ENCODE measurements at places on chromosomes 7 and 10.

DNA sequence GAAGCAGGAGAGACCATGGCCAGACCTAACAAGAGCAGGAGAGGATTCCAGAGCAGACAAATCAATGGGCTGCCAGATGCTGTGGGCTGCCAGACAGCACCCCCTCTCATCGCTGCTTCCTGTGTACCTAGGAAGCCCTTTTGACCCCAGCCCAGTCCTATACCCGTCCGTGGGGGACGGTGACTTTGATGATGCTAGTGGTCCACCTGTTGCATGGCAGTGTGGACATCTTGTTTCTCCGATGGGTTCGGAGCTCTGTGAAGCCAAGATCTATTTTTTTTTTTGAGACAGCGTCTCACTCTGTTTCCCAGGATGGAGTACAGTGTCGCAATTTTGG is 18.2 kb upstream of the GDI2 start:
- no peak for DNase-seq

- no peak for DNase-seq
These were observed 104.0 kb downstream of the PLXDC2 start for GRCh38 chr10:19920075-19920726.

DNA sequence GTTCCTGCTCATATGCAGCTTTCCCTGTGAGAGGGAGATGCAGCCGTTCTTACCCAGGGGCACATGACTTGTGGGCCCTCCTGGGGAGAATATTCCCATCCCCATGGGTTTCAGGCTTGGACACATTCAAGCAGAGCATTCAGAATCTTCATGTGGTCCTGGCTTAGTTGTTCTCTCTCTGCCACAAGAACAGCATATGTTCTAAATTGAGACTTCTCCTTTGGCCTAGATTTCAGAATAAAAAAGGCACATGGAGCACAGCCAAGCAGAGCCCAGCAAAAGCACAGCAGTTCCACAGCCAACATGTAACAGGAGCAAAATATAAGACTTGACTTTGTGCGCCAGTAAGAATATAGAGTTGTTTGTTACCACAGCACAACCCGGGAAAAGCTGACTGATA is 306.4 kb upstream of the MYO3A start:
- DNase-seq, result no peak

GRCh38 chr10:44166441-44166840 is 218.5 kb downstream of the CXCL12 start:
- no peak for DNase-seq

DNA sequence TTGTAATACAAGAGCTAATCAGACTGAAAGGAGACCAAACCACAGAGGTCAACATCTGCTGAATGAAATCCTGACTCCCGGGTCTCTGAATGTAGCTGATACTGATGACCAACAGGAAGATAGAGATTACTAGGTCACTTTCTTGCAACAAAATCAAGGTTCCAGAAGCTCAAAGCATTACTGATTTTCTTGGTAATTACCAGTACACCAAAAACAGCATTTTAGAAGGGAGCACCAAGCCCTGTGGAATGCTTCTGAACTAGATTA is 177.7 kb downstream of the SLC25A13 start:
- DNase-seq, result no peak

GRCh38 chr10:30553018-30553625 is 76.4 kb downstream of the LYZL2 start:
- no peak for DNase-seq

DNA sequence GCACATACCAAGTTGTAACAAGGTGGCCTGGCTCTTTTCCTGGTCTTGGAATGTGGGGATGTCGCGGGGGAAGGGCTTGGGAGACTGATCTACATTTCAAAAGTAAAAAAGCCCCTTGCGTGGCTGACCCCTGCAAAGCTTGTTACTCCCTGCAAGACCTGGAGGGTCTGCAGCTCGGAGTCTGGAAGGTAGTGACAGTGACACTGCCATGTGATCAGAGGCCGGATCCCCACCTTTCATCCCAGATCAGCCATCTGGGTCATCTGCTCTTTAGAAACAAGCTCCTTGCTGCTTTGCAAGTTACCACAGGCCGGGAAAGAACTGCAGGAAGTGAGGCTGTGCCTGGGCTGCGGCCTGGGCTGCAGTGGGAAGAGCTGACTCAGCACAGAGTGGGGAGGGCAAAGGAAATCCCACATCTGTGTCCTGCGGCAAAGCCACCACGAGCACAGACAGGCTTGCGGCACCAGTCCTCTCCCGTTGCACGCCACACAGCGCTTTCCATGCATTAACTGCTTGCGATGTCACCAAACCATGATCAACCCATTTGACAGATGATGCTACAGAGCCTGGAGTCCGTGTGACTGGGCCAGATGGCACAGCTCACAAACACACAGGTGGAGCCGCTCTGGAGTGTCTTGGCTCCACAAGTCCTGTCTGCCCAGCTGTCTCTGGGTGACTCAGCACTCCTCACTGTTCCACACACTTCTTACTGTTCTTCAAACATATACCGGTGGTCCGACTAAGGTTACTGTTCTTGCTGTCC is 97.7 kb downstream of the SH3PXD2A start:
- no peak for DNase-seq

- DNase-seq, result peak; percentile 49
These were observed 561 bp downstream of the PLEKHA1 start for GRCh38 chr10:122374859-122375678.

GRCh38 chr7:80206763-80207162 is 72.1 kb downstream of the GNAI1 start:
- no peak for DNase-seq

GRCh38 chr7:35831208-35831607 is 30.4 kb downstream of the SEPTIN7 start:
- DNase-seq, result no peak

GRCh38 chr10:802506-802905 is 113.0 kb upstream of the DIP2C start:
- DNase-seq, result no peak

DNA sequence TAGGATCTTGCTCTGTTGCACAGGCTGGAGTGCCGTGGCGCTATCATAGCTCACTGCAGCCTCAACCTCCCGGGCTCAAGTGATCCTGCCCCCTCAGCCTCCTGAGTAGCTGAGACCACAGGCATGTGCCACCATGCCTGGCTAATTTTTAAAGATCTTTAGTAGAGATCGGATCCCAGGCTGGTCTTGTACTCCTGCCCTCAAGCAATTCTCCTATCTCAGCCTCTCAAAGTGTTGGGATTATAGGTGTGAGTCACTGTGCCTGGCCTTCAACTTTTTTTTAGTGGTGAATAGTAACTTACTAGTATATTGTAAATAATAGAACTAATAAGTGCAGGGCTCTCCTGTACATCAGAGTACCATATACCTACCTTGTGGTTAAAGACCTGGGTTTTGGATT is 52.1 kb upstream of the LMTK2 start:
- DNase-seq, result no peak

DNA sequence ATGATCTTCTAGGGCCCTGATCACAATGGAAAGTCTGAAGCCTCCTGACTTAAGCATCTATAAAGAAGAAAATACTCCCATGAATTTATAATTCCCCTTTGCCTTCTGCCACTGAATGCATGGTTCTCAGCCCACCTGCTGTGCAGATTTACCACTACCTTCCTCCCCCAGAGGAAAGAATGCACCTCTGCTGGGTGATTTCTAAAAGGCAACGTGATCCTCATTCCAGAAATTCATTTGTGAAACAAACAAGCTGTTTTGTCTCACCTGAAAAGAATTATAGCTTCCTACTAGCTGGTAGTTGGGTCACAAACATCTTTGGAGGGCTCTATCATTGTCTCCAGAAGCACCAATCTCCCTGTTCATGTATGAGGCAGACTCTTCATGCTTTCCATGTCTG is 320.2 kb downstream of the CDC14C start:
- no peak for DNase-seq

GRCh38 chr7:135761751-135762488 is 13.3 kb upstream of the FAM180A start:
- no peak for DNase-seq

GRCh38 chr10:109726473-109726872 is 196.8 kb downstream of the XPNPEP1 start:
- no peak for DNase-seq

DNA sequence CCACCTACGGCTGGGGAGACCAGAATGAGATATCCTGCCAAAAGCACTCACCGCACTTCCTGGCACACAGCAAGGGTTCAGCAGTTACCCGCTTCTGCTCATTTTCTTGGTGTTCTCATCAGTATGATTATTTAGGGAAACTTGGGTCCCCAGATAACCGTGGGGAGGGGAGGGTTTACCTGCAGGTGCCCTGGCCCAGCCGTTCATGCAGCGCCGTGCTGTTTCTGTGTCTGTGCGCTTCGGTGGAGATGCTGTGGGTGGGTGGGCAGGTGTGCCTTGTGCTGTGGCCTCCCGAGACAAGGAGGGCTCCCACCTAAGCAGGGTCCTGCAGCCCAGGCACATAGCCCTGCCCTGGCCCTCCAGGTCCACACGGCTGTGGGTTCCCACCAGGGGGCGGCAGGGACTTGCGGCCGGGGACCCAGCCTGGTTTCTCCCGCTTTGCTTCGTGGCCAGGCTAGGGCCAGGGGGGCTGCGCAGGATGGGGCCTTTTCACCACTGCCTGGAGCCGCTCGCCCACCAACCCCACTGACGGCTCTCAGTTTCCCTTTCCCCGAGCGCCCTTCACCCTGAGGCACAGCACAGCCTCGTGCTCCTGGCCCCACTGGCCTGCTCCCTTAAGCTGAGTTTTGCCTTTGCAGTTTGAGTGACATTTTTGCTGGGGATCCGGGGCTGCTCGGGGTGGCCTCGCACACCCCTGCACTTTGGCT is 78.5 kb downstream of the LHPP start:
- no peak for DNase-seq

DNA sequence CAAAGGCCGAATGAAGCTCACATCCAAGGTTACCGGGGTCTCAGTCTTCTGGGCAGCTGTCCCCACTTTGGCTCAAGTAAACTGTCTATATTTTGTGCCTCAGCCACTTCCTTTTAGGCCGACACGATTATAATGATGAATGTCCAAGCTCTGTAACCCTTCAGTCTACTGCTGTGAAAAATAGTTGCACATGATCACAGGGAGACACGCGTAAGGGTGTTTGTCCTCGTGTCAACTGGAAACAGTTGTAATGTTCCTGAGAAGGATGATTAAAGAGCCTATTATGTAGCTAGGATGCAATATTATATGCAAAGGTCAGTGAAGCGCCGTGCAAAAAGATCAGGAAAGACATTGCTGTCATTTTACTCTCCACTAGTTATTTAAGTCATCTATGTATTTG is 559.9 kb downstream of the SDK1 start:
- DNase-seq, result no peak

- DNase-seq, result no peak
These were observed 33.4 kb downstream of the OGDH start for GRCh38 chr7:44639671-44640321.

DNA sequence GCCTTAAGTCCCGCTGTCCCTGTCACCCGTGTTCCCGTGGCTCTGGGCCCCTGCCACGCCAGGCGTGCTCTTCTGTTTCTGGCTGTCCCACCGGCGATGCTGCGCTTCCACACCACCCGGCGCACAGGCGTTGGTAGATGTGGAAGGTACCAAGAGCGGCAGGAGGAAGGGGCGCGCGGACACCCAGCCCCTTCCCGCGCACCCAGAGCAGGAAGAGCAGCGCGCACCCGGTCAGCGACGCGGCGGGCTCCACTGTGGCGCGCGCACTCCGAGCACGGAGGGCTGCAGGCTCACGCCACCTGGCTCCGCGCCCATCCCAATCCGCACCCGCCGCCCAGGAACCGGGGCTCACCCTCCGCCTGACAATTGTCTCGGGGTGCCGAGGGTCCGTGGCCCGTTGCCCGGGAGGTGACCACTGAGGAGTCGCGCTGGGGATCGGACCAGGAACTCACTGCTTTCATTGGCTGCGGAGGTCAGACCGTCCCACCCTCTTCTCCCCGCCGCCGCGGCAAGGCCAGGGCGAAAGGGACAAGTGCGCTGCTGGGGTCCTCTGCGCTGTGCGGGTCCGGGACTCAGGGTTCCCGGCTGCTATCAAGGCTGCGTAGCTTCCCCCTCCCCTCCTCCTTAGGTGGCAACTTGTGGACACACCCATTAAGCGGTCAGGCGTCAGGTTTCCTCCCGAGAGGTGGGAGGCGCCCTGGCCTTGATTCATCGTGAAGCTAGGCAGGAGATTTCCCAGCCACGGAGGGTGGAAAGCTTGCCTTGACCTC is 121.6 kb upstream of the ZNF92 start:
- no peak for DNase-seq

- peak; percentile 14 for DNase-seq
These were observed 23.0 kb downstream of the ASB15 start for GRCh38 chr7:123624527-123625183.

GRCh38 chr10:60384011-60384410 is 5.7 kb downstream of the ANK3 start:
- no peak for DNase-seq

DNA sequence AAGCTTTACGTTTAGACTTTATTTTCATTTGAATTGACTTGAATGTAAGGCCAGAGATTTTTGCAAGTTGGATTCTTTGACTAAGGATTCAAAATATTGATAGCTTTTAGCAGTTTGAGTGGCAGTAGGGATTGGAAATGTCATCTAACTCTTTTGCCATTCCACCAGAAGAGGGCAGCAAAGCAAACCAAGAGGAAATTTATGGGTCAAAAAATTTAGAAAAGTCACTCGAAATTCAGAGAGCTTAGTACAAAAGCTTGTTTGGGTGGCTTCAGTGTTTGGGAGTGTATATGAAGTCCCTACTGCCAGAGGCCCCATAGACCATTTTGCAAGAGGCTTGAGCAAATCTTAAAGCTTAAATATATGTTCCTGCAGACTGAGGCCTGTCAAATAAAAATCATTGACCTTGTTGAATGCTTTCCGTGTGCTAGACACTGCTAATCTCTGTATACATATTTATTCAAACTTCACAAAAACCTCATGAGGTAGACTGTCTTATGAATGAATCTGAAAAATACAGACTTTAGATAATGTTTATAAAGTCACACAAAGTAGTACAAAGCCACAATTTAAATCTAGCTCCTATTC is 44.6 kb upstream of the RSBN1L start:
- DNase-seq, result peak; percentile 60

DNA sequence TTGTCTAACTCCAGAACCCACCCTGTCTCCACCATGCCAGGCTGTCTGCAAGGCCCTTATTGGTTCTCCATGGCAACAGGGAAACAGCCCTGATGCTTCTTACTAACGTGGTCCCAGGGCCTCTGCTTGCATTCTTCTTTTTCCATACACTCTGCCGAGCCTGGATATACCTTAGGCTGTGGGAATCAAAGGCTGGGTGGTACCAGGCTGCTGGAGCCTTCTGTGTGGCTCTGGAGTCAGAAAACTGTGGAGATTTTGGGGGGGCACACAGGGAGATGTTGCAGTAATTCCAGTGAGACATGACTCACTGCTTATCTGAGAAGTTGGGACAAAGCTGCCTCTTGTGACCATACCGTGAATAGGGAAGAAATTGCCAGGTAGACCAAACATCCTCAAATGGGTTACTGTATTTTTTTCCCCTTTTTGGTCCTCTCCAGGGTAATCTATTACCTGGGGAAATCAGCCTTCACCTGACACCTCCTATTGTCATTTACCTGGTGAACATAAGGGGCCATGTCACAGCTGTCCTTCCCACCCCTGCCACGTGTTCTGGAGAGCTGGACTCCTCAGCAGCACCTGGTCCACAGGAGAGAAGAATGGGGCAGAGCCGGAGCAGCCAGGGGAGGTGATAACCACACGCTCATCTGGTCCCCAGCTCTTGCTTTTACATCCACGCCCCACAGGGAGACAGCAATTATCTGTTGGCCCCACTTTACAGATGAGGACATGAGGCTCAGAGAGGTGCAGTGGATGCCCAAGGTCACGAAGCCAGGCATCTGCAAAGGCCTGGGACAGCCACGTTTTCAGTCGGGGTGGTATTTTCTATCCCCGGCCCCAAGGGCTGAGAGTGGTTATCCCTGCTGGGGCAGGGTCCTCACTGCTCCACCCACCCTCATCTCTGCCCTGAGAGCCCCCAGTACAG is 4.6 kb downstream of the CHST3 start:
- DNase-seq, result no peak

Measured in RKO (cell line).